BE2C (cell line): ENCODE measurements at places on chromosomes 6 and 20.

- no peak for DNase-seq
These were observed 64.8 kb downstream of the PHACTR3 start for GRCh38 chr20:59668926-59669850.

GRCh38 chr6:141244366-141244765 lies 888.4 kb upstream of the GJE1 start:
- DNase-seq, result no peak

DNA sequence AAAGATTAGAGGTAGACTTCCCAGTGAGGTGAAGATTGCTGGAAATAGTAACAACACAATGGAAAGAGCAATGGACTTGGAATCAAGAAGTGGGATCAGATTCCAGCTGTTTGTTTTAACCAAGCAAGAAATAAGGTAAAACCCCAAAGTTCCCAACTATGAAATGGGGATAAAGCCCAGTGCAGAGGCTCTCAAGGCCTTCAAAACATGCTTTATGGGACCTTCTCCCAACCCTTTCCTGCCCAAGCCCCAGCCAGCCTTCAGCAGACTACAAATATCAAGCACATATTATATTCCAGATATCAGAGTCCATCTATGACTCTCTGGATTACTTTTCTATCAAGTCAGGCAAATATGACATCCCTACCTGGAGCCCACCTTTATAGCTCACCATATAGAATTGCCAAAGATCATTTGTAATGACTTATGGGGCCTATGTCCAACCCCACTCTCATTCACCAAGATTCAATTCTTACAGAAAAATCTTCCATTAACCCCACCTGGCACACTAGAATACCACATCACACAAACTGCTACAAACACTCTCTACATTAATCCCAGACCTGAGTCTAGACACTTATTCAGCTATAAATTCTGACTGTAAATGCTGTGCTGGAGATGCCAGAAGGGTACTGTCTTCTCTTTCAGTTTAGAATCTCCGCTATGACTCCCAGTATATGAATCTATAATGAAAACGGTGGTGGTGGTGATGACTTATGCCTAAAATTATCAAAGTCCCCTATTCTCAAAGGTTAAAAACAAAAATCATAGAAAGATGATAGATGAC lies 6.1 kb downstream of the DDX39B start:
- DNase-seq, result no peak

DNA sequence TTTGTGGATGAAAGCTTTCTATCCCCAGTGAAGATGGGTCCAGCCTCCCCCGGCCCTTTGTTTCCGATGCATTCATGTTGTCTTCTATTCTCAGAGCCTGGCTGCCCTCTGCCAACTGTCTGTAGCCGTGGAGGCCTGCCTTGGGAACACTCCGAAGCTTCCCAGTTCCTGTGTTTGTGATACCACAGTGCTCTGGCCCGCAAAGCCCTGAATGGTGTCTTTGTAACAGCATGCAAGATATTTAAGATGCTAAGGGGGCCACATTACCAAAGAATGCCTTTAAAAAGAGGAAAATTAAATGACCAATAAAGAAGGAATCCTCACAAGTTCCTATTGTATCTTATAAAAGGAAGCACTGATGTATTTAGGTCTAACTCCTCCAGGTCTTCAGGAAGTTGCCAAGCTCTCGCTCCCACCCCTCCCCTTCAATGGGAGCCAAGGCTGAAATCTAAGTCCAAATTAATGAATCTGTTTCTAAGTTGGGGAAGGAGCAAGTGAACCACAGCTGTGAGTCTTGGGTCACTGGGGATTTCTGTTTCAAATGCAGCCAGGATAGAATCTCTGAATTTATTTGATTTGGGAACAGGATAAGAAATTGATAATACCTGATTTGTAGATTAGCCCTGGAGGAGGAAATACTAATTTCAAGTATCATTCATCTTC lies 596.1 kb downstream of the QKI start:
- no peak for DNase-seq

- no peak for DNase-seq
These were observed 144.4 kb upstream of the EXOC2 start for GRCh38 chr6:837380-837779.

DNA sequence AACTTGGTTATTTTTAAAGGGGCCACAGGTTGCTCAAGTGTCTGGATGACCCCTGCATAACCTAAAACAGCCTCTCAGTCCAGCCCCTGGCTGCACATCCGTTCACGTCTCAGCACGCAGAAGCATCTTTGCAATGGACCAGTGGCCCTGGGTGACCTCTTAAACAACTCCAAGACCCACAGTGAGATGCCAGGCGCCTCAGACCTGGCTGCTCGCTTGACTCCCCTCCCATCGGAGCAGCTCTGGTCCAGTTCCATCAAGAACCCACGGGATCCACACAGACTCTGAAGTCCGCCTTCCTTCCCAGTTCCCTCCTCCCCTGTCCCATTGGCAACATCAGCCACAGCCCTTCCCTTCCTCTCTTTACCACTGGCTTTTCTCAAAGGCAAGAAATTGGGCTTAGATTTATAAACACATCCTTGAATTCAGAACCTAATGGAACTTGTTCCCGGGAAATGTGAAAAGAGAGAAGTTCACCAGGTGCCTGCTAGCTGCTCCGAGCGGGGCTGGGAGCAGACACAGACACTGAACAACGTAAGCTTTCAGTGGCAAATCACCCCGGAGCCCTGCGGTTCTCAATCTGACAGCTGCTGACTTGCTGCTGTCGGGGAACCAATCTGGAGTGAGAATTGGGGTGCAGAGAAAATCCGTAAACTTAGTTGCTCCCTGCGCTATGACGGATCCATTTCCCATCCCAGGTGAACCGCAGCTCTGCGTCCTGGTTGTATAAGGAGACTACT lies 39.6 kb upstream of the MPC1 start:
- no peak for DNase-seq

GRCh38 chr6:70956191-70956450 lies 739 bp downstream of the B3GAT2 start:
- no peak for DNase-seq

DNA sequence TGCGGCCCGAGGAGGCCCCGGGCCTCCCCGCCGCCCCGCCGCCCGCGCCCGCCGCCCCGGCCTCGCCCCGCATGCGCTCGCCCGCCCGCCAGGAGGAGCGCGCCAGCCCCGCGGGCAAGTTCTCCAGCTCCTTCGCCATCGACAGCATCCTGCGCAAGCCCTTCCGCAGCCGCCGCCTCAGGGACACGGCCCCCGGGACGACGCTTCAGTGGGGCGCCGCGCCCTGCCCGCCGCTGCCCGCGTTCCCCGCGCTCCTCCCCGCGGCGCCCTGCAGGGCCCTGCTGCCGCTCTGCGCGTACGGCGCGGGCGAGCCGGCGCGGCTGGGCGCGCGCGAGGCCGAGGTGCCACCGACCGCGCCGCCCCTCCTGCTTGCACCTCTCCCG lies 1.5 kb downstream of the FOXQ1 start:
- no peak for DNase-seq

- DNase-seq, result no peak
These were observed 37.4 kb downstream of the ATXN1 start for GRCh38 chr6:16723826-16724225.

DNA sequence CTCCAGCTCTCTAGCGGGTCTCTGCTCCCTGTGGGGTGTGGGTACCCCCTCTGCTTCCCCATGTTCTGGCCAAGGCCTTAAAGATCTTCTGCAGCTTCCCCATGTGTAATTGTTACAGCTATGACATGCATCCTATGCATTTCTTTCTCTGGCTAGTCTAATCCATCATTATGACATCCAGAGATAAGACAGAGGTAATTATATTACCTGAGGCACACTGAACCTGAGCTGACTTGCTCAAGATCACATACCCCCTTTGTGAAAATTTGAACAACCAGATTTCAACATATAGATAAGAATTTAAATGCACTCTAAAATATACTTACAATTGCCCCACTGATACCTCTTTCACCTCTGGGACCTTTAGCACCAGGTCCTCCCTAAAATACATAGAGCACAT lies 102.4 kb downstream of the COL12A1 start:
- DNase-seq, result no peak

- DNase-seq, result no peak
These were observed 738.1 kb downstream of the HDGFL1 start for GRCh38 chr6:23307516-23307915.

- DNase-seq, result no peak
These were observed 76.5 kb downstream of the ADGRG6 start for GRCh38 chr6:142378138-142378875.

DNA sequence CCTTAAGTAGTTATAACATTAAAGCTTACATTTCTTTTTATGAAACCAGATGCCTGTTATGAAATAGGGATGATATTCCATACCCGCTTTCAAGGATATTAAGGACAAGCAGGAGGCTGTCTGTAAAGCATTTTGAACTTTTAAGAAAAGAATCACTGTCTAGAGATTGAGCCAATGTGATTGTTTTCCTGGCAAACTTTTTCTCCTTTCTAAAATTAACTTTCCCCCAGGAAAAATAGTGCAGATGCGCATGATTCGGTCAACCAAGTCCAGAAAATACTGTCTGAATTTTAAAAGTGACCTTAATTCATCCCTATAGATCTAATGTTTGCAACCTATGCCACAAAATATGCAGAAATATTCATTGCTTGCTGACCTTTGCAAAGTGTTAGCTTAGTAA lies 15.1 kb upstream of the DEK start:
- DNase-seq, result no peak

GRCh38 chr20:63121749-63122405 lies 94.1 kb downstream of the YTHDF1 start:
- no peak for DNase-seq

DNA sequence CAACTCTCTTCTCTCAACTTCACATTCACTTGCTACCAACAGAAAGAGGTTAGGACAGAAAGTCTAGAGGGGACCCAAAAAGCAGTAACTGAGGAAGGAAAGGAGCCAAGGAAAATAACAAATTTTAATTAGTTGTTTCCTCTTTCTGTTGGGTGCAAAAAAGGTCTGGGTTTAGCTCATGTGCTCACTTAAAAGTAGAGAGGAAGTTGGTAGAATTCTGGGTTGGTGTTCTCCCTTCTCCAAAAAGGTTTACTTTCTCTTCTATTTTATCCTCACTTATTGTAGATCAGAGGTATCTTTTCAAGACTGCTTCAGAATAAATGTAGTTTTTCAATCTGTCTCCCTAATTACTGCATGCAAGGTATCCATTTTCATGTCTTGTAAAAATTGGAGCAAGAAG lies 42.8 kb downstream of the MAP3K7 start:
- no peak for DNase-seq

GRCh38 chr20:4091490-4092479 lies 76.4 kb upstream of the RNF24 start:
- DNase-seq, result peak; percentile 66

DNA sequence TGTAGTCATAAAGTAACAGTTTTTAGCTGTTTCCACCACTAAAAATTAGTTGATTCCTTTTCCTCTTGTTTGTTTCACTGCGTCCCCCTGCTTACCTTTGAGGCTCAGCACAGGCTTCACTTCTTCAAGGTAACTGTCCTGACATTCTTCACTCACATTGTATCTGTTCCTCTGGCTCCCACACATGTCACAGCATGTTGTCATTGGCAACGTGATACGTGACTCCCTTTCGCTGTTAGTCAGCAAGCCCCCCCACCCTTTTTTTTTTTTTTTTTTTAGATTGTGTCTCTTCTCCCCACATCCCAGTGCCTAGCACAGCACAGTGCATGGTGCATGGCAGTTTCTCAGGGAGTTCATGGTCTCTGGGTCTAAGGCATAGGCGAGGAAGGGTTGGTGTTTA lies 13.3 kb downstream of the VAPB start:
- DNase-seq, result no peak

- no peak for DNase-seq
These were observed 55.1 kb downstream of the TBXT start for GRCh38 chr6:166112580-166112979.

- DNase-seq, result peak; percentile 37
These were observed 24.7 kb upstream of the PYGB start for GRCh38 chr20:25223179-25223661.

GRCh38 chr20:20237093-20237959 lies 130.6 kb upstream of the INSM1 start:
- peak; percentile 56 for DNase-seq

GRCh38 chr20:44027343-44028002 lies 112.8 kb downstream of the TOX2 start:
- no peak for DNase-seq

DNA sequence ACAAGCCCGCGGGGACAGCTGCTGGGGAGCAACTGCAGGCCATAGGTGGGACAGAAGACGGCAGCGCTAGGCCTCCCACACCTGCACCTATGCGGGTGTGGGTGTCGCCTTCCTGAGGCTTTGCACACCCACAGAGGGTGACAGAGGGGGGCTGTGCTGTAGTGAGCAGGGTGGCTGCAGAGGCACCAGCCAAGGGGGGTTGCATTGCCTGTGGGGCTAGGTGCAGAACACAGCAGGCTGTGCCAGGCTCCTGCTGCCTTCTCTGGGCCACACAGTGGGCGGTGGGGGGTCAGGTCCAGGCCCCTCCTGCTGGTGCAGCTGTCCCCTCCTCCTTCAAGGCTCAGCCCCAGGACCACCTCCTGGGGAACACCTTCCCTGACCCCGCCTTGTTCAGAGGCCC lies 75.7 kb downstream of the WDR27 start:
- DNase-seq, result no peak

DNA sequence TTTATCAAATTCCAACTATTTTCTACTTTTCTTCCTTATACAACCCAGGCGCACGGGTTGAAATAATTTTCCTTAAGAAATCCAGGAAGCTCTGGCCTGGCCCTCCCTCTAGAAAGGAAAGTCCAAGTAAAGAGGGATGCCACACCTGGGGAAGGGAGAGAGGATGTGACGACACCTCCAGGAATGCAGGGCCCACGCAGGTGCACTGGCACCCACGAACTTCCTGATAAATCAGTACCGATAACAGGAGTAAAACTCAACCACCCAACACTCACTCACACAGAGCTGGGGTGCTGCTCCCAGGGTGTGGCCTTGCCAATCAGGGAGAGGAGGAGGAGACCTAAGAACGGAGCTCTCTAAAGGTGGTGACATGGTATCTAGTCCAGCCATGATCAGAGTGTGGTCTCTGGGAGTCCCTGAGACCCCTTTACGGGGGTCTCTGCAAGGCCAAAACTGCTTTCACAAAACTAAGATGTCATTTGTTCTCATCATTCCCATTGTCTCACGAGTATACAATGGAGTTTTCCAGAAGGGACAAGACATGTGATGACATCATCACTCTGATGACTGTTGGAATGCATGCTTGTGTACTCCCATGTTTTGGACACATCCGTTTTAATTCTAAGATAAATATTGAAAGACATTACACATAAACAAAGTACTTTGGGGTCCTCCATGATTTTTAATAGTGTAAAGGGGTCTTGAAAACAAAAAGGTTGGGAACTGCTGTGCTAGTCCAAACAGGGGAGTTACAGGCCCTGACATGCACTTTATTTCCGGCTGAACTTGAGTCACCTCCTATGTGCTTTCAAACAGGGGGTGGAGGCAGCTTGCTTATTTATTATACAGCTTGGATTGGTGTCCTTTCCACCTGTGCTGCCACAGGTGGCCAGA lies 2.2 kb upstream of the PARD6B start:
- DNase-seq, result no peak
